ENCODE measurements at places on chromosomes 5 and 9.

DNA sequence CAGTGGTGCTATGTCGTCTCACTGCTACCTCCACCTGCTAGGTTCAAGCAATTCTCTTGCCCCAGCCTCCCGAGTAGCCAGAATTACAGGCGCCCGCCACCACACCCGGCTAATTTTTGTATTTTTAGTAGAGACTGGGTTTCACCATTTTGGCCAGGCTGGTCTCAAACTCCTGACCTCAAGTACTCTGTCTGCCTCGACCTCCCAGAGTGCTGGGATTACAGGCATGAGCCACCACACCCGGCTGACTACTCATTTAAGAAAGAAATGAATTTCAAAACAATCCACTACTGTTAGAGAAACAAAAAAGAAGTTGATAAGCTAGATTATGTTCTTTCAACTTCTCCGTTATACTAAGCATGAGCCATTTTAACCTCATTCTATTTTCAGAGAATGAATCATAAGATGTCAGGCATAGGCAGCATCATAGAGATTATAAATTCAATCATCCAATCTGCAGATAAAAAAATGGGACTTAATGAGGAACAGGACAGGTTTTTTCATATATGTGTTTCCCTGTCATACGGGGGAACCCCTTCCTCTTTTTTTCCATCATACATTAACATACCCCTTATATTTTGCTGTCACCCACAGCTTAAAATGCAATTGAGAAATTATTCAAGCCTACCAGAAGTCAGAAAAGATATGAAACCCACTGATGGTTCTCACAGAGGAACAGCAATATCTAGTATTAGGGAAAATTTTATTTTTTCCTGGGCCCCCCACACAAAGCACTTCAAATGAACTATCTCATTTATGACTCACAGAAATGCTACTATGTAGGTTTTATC, 26.5 kb upstream of the ADRB2 start:
- no peak for DNase-seq

- no peak for DNase-seq
Measured at GRCh38 chr5:67770431-67771025, 445.0 kb upstream of the PIK3R1 start.

DNA sequence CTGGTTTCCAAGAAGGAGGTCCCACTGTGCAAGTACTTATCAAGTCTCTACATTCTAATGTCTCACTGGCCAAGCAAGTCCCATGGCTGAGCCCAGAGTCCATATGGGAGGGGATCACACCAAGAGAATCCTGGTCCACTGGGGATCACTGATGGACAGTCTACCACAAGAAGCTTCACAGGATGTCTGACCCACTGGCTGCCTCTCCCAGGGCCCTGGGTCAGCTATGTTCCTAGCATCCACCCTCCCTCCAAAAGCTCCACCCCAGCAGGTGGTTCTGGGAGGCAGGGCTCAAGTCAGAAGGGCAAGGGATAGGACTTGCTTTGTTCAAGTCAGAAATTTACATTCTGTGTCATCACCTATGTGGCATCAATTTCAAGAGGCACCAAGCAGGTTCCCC, 508.5 kb downstream of the BNC2 start:
- no peak for DNase-seq

- DNase-seq = no peak
Measured at GRCh38 chr9:123876750-123877149, 53.2 kb downstream of the DENND1A start.

- peak; percentile 43 for DNase-seq
Measured at GRCh38 chr9:133405508-133406438, 12.0 kb downstream of the REXO4 start.

- no peak for DNase-seq
Measured at GRCh38 chr5:169091396-169091980, 209.5 kb downstream of the SLIT3 start.

DNA sequence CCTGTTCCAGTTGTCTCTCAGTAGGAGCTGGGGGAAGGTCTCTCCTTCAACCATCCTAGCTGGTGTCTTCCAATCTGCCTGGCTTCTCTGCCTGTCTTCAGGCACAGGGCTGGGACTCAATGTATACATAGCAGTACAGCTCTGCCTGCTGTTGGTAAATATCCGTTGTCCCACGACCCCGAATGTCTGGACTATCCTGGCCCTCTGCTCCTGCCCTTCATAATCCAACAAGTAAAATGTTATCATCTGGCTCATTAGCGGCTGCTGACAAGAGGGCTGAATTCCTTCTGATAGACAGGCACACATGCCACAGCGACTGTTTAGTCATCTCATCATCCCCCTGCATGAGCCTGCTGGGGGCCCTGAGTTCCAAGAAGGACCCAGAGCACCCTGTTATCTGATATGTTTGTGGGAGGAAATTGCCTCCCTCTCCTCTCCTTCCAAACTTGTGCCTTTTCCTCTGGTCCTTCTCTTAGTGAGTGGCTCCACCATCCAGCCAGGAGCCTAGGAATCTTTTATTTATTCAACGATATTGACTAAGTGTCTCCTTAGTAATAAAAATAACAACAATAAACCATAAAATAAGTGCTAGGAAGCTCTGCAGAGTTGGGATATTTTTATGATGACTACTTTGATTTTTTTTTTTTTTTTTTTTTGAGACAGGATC, 29.5 kb upstream of the TGFBR1 start:
- DNase-seq = no peak
